Hematopoietic multipotent progenitor cell treated with erythropoietin and hydrocortisone succinate and interleukin-3 and kit ligand, for 6 days (in vitro differentiated cells): ENCODE measurements at places on chromosomes 12 and 14.

GRCh38 chr12:128662101-128662500 lies 161.7 kb downstream of the SLC15A4 start:
- no peak for DNase-seq

DNA sequence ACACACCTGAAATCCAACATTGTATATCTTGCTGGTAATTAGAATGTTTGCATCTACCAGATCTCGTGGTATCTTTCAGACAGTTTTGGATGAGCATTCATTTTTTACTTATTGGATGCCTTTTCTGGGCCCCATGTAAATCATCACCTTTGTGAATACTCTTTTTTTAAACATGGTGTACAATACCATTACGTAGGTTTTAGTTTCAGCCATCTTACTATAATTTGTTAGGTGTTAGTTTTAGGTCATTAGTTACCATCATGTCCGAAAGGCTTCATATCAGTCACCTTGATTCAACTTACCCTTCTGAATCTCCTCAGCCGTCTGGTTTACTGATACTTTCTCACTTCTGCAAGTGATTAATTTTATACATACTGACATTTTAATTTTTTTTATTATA lies 5.3 kb downstream of the EIF2S1 start:
- no peak for DNase-seq

- peak; percentile 82 for DNase-seq
Observed at GRCh38 chr12:47277972-47278448, 198.3 kb upstream of the AMIGO2 start.

DNA sequence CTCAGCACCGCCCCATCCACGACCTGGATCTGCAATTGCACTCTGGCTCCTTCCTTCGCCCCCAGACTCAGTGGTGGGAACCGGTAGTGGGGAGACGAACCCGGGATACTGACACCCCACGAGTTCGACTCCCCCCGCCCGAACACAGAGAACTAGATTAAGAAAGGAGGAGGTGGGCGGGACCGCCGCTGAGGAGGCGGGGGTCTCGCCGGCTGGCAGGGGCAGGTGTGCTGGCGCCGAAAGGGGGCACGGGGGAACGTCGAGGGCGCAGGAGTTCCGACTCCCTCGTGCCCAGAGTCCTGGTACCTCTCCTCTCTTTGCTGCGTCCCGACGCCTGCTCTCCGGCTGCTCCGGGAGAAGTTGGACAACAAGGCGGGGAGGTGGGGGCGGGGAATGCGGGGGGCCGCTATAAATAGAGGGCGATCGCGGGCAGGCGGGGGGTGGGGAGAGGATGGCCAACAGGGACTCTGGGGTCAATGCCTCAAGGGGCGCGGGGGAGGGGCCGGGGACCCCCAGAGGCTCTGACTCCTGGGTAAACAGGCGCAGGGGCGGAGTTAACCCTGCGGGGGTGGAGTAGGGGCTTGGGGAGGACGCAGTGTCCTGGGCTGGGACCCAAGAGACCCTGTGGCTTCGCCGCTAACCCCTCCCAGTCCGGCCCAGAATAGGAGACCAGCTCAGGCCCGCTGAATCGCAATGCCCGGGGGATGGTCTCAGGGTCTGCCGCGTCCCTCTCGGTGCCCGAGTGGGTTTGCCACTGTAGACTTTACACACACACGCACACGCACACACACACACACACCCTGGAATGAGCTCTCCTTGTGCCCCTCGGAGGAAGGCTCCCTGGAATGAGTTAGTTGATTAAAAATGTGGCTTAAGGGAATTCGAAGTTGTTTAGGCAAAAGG lies 761 bp upstream of the NDRG2 start:
- DNase-seq = no peak

DNA sequence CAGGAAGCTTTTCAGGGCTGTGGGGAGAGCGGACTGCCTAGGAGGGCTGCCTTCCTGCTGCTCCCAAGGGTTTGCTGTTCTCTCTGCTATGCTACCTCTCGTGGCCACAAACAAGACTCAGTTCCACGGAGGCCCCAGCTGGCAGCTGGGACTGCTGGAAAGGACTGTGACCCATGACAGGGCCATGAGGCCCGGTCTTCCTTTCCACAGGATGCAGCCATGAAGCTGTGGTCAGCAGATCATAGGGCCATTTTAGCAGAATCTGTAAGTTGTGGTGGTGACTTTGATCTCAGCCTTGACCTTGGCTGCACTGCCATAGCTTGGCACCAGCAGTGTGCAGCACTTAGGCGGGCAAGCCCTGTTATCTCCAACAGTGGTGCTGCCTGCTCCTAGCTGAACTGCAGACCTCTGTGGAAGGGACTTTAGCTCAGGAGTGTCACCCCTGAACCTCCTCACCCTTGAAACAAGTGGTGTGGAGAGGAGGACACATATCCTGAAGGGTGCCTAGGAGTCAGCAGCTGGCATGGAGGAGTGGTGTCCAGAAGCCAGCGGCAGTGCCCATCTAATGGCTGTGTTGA lies 12.3 kb downstream of the KRT80 start:
- no peak for DNase-seq

- DNase-seq = no peak
Observed at GRCh38 chr12:97559267-97559666, 96.7 kb downstream of the RMST start.

DNA sequence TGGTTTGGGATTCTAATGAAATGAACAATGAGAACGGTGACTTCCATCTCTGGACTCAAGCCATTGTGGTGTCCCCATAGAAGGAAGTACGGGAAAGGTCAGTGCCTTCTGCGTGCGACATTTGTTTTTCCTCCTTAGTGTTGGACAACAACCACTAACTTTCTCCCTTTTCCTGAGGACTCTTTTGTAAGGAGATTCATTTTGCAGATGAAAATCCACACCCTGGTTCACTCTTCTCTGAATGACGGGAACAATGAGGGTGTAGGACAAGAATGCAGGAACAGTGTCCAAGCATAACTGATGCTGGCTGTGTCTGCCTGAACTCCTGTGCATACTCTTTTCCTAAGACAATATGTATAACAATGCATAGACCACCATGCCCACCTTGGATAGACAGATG lies 176.4 kb downstream of the STXBP6 start:
- no peak for DNase-seq

DNA sequence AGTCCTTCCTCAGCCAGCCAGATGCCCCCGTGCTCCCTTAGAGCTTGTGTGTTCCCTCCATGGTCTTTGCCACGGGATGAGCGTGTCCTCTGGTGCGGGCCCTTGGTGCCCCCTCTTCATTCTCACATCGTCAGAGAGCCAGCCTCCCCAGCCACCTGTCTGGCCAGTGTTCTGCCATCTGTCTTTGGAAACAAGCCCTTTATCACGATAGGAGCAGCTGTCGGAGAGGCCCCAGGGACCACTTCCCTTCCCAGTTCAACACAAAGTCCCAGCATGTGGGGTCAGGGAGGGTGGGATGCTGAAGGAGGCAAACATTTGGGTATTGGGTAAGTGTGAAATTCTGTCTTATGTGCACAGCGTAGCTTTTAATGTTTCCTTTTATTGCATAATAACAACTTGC lies 44.5 kb downstream of the DYNC1H1 start:
- no peak for DNase-seq

GRCh38 chr14:22427771-22428231 lies 161.2 kb downstream of the DAD1 start:
- peak; percentile 90 for DNase-seq

DNA sequence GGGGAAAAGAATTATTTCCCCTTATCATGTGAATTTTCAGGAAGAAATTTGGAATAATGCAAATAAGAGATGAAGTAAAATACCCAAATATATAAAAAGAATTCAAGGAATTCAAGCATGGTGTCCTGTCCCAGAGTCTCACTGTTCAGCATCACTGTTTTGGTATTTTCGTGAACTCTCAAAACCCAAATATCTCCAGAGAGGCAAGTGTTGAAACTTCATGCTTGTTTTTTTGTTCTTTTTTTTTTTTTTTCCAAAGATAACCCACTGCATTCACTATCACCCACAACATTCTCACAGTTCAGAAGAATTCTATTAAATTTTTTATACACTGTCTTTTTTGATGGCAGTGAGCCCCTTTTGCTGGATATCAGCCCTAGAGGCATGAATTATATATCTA lies 354.9 kb downstream of the DIO2 start:
- no peak for DNase-seq

DNA sequence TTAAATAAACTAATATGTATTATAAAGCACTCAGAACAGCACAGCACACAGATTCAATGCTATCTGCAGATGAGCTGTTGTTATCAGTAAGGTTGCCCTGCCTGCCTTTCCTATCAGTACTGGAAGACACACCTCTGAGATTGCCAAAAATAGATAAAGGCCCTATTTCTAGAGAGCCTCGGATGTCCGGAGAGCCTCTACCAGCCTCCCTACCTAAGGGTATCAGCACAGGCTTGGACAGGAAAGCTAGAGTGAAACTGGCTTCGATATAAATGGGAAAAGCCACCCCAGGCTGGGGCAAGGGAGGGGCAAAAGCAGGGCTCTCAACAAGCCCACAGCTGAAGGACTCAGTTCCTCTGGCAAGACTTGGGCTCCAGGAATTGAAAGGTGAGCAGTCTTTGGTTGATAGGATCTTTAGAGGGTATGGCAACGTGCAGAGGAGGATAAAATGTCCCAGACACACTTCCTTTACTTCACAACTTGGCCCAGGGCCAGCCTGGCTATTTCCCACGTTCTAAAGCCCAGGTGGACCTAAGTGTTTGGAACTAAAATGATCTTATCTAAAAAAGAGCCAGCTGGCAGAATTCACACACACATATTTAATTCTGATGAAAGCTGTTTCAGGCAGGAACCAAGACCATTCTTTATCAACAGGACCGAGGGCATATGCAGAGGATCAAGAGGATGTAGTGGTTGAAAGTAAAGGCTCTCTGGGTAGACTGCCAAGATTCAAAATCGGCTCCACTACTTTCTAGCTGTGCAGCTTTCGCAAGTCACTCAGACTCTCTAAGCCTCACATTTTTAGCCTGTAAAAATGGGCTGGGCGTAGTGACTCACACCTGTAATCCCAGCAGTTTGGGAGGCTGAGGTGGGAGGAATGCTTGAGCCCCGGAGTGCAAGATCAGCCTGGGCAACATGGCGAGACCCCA lies 37.8 kb upstream of the ITPR2 start:
- peak; percentile 81 for DNase-seq

DNA sequence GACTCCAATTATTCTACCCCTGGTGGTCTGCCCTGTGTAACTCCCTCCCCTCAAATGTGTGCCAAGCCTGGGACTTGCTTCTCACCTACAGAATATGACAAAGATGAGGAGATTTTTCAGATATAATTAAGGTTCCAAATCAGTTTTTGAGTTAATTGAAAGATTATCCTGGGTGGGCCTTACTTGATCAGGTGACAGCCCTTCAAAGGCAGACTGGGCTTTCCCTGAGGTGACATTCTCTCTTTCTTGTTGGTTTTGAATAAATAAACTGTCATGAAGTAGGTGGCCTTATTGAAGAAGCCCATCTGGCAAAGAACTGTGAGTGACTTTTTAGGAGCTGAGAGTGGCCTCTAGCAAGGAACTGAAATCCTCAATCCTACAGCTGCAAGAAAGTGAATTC lies 106.0 kb downstream of the BRMS1L start:
- DNase-seq = no peak

DNA sequence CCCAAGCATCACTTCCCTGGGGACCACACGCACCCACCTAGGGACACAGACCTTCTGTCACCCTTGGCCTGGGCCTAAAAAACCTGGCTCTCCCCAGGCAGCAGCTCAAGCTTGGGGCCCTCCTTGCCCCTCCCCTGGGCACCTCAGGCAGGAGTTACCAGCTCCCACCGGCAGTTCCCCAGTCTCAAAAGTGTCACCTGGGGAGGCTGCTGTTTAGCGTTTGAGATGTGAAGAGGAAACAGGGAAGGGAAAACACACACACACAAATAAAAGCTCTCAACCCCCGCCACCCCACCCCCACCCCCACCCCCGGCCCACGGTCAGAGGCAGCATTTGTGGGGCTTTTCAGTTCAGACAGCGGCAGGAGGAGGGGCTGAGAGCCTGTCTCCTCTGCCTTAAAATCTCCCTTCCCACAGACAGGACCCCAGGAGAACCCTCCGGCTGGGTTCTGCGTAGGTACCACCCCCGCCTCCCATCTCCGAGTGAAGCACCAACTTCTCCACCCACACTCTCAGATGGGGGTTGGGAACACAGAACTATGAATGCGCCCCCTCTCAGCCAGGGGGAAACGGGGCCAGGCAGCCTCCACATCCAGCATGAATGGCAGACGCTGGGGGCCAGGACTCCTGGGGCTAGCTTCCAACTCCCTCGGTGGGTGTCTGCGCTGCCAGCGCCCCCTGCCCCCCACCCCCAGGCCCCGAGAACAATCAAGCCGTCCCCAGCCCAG lies 3.0 kb downstream of the NCOR2 start:
- DNase-seq = no peak
